ENCODE measurements at places on chromosomes 12 and 14. TPM values are rescaled to one million over a fixed set of nuclear protein-coding genes. Genes with fewer than 3 reads are reported as not detected.

The CLMN gene
- total RNA-seq, result 5.9 TPM

The ESPL1 gene
- not detected for total RNA-seq

The TESPA1 gene
- 0.94 TPM for total RNA-seq

The TMEM52B gene
- total RNA-seq, result not detected

The RERG gene
- 4.3 TPM for total RNA-seq

The PTPRO gene
- total RNA-seq, result 0.94 TPM

The BDKRB2 gene
- total RNA-seq, result 1.1 TPM

The TMPRSS12 gene
- total RNA-seq, result not detected

GRCh38 chr12:124946447-124946793 is 32.0 kb upstream of the UBC start:
- H3K27ac ChIP-seq, result no peak overlapping the region
- no peak overlapping the region for H3K4me3 ChIP-seq
- DNase-seq, result no peak
- peaks cover 48% of the 10 kb centered on the region for H3K36me3 ChIP-seq

DNA sequence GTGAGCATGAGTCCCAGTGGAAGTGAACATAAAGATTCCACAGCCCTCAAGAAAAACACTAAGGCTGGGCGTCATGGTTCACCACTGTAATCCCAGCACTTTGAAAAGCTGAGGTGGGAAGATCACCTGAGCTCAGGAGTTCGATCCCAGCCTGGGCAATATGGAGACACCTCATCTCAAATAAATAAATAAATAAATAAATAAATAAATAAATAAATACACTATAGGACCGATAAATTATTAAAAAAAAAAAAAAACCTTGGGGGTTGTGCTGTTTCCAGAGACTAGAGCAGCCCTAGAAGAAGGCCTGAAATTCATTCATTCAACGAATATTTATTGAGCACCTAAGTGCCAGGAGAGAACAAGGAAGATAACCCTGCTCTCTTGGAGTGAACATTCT is 1.5 kb upstream of the KANSL2 start:
- no peaks in the 10 kb centered on the region for H3K36me3 ChIP-seq
- peaks cover 30% of the 10 kb centered on the region for H3K4me1 ChIP-seq
- no peak for DNase-seq
- no peaks in the 10 kb centered on the region for H3K27me3 ChIP-seq
- H3K4me3 ChIP-seq, result no peak overlapping the region

GRCh38 chr14:95078867-95079266 is 78.5 kb downstream of the DICER1 start:
- no peaks in the 10 kb centered on the region for H3K4me1 ChIP-seq
- no peak for DNase-seq
- no peaks in the 10 kb centered on the region for H3K27me3 ChIP-seq
- H3K4me3 ChIP-seq, result no peak overlapping the region
- H3K27ac ChIP-seq, result no peak overlapping the region

DNA sequence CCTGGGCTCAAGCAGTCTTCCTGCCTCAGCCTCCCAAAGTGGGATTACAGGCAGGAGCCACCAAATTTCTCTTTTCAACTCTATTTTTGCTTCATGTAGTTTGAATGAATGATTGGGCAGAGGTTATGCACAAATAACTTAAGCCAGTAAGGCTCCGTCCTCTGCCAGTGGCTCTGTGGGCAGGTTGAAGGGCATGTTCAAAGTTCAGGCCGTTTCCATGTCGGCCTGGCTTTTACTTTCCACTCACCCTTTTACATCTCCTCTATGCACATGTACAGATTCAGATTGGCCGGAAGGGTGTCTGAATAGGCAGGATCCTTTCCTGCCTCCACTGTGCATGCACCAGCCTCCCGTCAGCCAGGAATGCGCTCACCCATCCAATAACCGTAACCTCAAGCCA is 132.3 kb downstream of the EML1 start:
- no peak overlapping the region for H3K27ac ChIP-seq
- H3K27me3 ChIP-seq, result no peaks in the 10 kb centered on the region
- no peak for DNase-seq

DNA sequence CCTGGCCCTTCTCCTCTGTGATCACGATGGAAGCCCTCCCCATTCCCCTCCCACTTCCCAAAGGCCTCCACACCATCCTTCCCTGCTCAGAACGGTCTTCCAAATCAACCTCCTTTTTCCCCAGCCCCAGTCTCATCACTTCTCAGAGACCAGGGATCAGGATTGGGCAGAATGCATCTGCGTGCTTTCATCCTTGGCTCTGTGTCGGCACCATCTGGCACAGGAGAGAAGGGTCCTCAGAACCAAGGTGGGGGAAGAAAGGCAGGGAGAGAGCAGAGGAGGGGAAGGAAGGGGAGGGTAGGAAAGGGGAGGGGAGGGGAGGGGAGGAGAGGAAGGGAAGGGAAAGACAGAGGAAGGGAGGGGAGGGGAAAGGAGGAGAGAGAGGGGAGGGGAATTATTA is 52.4 kb upstream of the FICD start:
- H3K4me1 ChIP-seq, result no peaks in the 10 kb centered on the region
- no peak overlapping the region for H3K27ac ChIP-seq
- no peaks in the 10 kb centered on the region for H3K36me3 ChIP-seq
- no peak overlapping the region for H3K4me3 ChIP-seq

GRCh38 chr14:104142136-104142945 is 4.0 kb downstream of the KIF26A start:
- H3K27me3 ChIP-seq, result peaks cover 16% of the 10 kb centered on the region
- no peaks in the 10 kb centered on the region for H3K36me3 ChIP-seq
- peaks cover 8% of the 10 kb centered on the region for H3K4me1 ChIP-seq

DNA sequence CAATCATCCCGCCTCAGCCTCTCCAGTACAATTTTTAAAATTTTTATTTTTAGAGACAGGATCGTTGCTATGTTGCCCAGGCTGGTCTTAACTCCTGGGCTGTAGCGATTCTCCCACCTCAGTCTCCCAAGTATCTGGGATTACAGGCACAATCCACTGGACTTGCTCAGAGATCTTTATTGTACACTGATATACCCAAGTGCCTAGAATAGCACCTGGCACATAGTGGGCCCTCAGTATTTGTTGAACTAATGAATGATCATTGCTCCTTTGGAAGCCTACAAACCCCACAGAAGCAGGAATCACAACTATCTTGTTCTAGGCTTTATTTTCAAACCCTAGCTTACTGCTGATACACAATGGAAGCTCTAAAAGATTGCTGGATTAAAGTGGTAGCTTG is 1.9 kb upstream of the PNN start:
- H3K27me3 ChIP-seq, result no peaks in the 10 kb centered on the region
- peaks cover 17% of the 10 kb centered on the region for H3K36me3 ChIP-seq
- DNase-seq, result no peak
- no peak overlapping the region for H3K4me3 ChIP-seq
- H3K27ac ChIP-seq, result no peak overlapping the region

DNA sequence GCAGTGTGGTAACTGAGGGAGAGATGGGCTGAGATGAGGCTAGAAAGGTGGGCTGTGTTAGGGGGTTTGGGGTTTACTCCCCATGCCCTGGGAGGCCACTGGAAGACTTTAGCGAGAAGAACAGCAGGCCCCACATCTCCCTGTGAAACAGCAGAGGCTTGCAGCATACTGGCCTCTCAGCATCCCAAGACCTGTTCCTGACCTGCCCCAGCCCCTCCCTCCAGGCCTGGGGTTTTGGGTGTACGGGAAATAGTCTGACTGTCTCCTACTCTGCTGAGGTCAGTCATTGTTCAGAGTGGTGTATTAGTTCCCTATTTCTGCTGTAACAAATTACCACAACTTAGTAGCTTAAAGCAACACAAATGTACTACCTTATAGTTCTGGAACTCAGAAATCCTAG is 103.5 kb upstream of the HIF1A start:
- H3K36me3 ChIP-seq, result no peaks in the 10 kb centered on the region
- H3K27me3 ChIP-seq, result no peaks in the 10 kb centered on the region
- DNase-seq, result no peak
- H3K4me3 ChIP-seq, result no peak overlapping the region
- peaks cover 3% of the 10 kb centered on the region for H3K4me1 ChIP-seq
- H3K27ac ChIP-seq, result no peak overlapping the region

DNA sequence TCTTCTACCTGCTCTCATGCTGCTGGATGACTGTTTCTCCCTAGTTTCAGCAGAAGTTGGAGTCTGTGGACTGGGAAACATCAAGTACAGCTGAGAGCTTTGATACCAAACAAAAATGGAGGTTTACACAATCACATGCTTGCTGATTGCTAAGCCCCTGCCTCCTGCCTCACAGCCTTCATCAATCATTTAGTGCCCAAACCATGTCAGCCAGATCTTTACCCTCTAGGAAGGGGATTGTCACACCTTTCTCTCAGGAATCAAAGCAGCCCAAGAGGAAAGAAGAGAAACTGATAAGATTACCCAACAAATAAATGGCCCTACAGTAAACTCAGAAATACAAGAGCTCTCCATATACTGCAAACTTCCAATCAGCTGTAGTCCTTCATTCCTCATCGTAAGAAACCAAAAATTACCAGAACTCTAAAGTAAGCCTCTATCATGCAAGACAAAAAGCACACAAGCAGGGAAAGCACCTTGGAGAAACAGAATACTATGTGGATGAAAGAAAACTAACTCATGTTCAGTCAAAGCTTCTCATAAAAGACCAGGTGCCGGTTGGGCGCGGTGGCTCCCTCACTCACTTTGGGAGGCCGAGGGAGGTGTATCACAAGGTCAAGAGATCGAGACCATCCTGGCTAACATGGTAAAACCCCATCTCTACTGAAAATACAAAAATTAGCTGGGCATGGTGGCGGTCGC is 63.6 kb upstream of the RESF1 start:
- DNase-seq, result no peak
- no peak overlapping the region for H3K27ac ChIP-seq
- no peaks in the 10 kb centered on the region for H3K27me3 ChIP-seq
- H3K4me3 ChIP-seq, result no peak overlapping the region
- H3K36me3 ChIP-seq, result no peaks in the 10 kb centered on the region
- H3K4me1 ChIP-seq, result no peaks in the 10 kb centered on the region

DNA sequence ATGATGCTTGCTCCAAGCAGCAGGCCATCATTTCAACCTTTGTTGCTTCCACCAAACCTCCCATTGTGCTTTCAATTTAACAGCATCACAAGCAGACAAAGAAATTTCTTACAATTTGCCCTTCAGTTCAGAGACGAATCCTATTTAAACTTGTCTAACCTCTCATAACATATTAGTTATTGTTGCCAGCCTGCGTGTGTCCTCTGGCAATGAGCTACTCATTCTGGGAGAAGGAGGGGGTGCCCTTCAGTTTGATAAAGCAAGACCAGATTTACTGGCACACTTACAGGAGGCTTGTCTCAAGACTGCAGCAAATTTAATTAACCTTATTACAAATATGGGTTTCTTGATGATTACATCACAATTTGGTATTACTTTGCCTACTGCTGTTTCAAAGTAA is 203.6 kb upstream of the SOX5 start:
- H3K4me3 ChIP-seq, result no peak overlapping the region
- no peaks in the 10 kb centered on the region for H3K4me1 ChIP-seq
- no peaks in the 10 kb centered on the region for H3K27me3 ChIP-seq
- H3K36me3 ChIP-seq, result no peaks in the 10 kb centered on the region

DNA sequence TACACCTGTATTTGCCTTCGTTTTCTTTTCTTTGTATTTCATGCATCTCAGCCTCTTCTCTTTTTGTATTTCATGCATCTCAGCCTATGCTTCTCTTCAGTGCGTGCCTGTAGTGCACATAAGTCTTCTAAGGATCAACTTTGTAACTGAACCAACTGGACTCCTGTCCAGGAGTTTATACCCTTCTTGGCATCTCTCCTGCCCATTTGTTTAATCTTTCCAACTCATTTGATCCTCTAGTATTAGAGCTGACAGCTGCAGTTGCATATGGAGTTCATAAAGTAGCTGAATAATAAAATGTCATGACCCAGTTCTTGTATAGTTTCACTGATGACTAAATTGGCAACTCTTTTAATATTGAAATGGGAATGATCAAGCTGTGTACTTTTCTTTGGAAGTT is 89.7 kb downstream of the FGD4 start:
- H3K4me3 ChIP-seq, result no peak overlapping the region
- no peak overlapping the region for H3K27ac ChIP-seq
- H3K27me3 ChIP-seq, result no peaks in the 10 kb centered on the region

GRCh38 chr14:23402296-23403138 is 5.6 kb downstream of the MYH6 start:
- peak overlapping the region; percentile 90 for H3K27ac ChIP-seq
- peaks cover 18% of the 10 kb centered on the region for H3K4me1 ChIP-seq
- DNase-seq, result peak; percentile 49

DNA sequence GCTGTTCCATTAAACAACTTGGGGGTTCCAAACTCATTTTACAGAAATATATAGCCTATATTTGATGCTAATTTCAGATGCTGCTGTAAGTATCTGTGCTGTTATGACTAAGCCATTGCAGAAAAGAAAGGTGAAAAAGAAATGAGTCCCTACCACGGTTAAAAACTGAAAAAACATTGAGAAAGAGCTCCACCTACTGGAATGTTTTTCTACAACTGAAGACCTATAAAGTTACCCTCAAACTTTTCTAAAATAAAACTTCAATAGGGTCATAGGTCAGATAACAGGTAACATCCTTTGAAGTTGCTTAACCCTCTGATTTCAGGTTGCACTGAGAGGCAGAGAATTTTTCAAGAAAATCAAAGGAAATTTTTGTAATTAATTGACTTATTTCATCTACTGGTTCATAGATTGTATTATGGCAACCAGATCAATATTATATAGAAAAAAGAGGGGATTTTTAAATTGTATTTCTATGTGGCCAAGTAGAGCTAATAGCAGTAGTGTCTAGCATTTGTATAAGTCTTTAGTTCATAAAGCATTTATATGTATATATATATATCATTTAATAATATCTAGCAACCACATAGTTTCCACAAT is 279.9 kb downstream of the RPS29 start:
- H3K4me3 ChIP-seq, result no peak overlapping the region
- no peaks in the 10 kb centered on the region for H3K36me3 ChIP-seq
- no peaks in the 10 kb centered on the region for H3K27me3 ChIP-seq
- H3K27ac ChIP-seq, result no peak overlapping the region
- DNase-seq, result no peak

GRCh38 chr14:85241022-85241855 is 288.7 kb upstream of the FLRT2 start:
- H3K4me1 ChIP-seq, result peaks cover 16% of the 10 kb centered on the region
- H3K27me3 ChIP-seq, result no peaks in the 10 kb centered on the region
- peak overlapping the region; percentile 26 for H3K4me3 ChIP-seq

DNA sequence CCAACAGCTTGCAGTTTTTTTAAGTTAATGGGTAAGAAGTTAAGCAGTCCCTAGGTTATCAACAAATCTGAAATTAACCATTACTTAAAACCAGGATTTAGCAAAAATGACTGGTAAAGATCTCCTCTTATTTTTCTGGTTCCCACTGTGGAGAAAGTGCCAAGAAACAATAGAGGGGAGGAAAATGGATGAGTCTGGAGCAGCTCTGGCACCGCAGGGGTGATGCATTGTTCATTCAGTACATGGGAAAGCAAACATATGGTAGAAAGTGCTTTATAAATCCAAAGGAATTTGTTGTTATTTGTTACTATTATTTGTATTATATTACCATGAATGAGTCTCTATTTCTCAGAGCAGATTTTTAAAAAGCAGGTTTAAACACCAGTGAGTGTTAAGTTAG is 92.2 kb downstream of the DYRK2 start:
- no peaks in the 10 kb centered on the region for H3K36me3 ChIP-seq
- H3K27ac ChIP-seq, result no peak overlapping the region
- no peak for DNase-seq
- no peaks in the 10 kb centered on the region for H3K27me3 ChIP-seq

Measured in gastrocnemius medialis (tissue), 4 donors.